ENCODE measurements at places on chromosomes 1 and 21.

GRCh38 chr1:167943541-167943940 lies 6.7 kb upstream of the MPC2 start:
- no peak for DNase-seq

- DNase-seq = no peak
These were observed 570.1 kb upstream of the CXADR start for GRCh38 chr21:16942703-16943102.

DNA sequence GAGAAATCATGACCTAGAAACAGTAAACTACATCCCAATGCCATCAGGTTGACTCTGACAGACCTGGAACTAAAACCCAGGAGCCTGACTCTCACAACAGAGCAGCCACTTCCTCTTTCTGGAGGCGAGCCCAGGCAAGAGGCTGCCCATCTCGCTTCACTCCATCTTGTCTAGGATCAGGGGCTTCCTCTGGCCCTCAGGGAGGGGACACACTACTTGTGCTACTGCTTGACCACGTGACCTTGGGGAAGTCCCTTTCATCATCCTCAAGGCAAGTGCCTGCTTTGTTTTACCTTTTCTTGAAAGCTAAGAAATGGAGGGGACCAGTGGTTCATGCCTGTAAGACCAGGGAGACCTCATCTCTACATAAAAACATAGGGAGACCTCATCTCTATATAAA lies 2.6 kb upstream of the TENT5B start:
- DNase-seq = no peak

DNA sequence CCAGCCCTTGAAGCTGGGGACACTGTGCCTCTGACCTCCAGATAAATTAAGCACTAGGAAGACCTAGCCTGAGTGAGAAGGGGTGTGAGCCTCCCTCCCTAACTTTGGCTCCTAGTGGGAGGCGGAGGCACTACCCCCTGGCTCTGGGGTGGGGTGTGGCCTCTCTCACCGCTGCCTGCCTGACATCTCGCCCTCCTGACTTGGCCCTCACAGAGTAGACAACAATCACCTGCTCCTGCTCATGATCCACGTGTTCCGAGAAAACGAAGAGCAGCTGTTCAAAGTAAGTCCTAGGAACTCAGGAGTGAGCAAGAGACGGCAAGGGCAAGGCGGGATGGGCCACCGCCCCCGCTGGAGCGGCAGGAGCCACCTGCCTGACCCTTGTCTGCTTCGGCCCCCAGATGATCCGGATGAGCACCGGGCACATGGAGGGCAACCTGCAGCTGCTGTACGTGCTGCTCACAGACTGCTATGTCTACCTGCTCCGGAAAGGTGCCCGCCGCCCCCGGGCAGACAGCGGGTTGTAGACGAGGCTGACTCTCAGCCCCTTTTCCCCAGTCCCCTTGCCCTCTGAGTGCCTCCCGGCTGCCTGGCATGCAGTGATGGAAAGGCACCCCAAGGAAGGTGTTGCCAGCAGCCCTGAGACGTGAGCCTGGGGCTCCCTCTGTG lies 8.1 kb upstream of the SLC25A34 start:
- DNase-seq = no peak

DNA sequence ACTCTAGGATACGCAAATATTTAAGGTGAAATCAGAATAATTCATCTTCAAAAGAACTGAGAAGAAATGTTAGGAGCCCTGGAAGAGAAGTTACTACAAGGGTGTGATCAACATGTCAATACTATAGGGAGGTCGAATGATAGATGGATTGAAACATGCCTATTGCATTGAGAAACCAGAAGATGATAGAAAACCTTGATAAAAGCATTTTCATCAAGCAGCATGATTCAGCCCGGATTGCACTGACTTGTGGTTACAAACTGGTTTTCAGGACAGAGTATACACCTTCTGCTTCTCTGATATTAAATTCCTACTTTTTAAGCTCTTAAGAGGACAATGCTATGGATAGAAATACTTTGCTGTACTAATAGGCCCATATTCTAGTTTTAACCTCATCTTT lies 164.2 kb downstream of the FMN2 start:
- DNase-seq = no peak
